ENCODE measurements at places on chromosomes 5 and 9. TPM values are rescaled to one million over a fixed set of nuclear protein-coding genes. Genes with fewer than 3 reads are reported as not detected.

C5orf46 gene
- 4.2 TPM for total RNA-seq

IGFBPL1 gene
- total RNA-seq: 1.2 TPM

SMIM27 gene
- 3.4 TPM for total RNA-seq

NACC2 gene
- 9.8 TPM for total RNA-seq

GAS1 gene
- 142 TPM for total RNA-seq

Measured in tongue (tissue), 3 donors.